ENCODE measurements at places on chromosomes 2 and 18. TPM values are rescaled to one million over a fixed set of nuclear protein-coding genes. Genes with fewer than 3 reads are reported as not detected.

GRCh38 chr2:17972991-17973390, 94.5 kb downstream of the KCNS3 start:
- no peak for DNase-seq

The SLC11A1 gene
- polyA plus RNA-seq: 89.9 TPM

DNA sequence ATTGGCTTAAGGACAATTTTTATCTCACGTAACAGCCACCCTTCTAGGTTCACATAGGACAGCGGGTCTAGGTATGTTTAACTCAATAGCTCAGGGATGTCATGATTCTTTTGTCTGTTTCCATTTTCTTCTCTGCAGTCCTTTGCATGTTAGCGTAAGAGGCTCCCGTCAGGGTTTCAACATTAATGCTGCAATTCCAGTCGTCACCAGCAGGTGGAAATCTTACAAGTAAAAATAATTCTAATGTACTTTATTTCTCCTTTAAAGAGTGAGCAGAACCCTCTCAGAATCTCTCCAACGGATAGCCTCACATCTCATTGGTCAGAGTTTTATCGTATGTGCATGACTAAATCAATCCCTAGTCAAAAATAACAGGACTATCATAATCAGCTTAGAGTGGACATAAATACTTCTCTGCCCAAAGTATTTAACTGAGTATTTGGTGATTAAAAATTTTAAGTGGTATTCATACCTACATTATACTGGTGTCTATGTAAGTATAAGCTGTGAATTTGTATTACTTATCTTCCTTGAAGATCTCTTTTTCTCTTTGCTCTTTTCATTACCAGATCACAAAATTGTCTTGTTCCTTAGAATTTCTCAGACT, 487.2 kb upstream of the GCFC2 start:
- DNase-seq: peak; percentile 74

GRCh38 chr2:2867397-2867979, 510.1 kb downstream of the EIPR1 start:
- no peak for DNase-seq

The ABCG5 gene
- 0.08 TPM for polyA plus RNA-seq

The CNDP1 gene
- polyA plus RNA-seq: 0.27 TPM

- no peak for DNase-seq
Measured at GRCh38 chr18:76483780-76484179, 11.3 kb downstream of the ZNF516 start.

DNA sequence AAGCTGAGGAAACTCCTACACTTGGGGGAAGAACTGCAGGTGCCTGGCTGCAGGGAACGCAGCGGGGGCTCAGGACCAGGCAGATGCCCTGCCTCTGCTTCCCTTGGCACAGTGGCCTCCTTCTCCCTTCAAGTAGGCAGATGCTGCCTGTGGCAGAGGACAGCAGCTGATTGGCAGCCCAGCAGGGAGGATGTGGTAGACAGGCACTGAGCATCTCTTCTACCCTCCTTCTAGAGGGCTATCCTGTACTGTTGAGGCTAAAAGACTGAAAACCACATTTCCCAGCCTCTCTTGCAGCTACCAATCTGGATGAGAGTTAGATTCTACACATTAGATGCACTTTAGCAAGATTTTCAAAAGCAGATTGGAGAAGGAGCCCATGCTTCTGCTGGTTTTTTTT, 105.7 kb downstream of the MSH2 start:
- DNase-seq: no peak

The TNFRSF11A gene
- polyA plus RNA-seq: 1.4 TPM

- DNase-seq: no peak
Measured at GRCh38 chr18:35619464-35619863, 37.9 kb downstream of the GALNT1 start.

GRCh38 chr2:29786361-29786760, 135.0 kb downstream of the ALK start:
- no peak for DNase-seq

GRCh38 chr2:1835581-1836201, 91.4 kb upstream of the PXDN start:
- no peak for DNase-seq

DNA sequence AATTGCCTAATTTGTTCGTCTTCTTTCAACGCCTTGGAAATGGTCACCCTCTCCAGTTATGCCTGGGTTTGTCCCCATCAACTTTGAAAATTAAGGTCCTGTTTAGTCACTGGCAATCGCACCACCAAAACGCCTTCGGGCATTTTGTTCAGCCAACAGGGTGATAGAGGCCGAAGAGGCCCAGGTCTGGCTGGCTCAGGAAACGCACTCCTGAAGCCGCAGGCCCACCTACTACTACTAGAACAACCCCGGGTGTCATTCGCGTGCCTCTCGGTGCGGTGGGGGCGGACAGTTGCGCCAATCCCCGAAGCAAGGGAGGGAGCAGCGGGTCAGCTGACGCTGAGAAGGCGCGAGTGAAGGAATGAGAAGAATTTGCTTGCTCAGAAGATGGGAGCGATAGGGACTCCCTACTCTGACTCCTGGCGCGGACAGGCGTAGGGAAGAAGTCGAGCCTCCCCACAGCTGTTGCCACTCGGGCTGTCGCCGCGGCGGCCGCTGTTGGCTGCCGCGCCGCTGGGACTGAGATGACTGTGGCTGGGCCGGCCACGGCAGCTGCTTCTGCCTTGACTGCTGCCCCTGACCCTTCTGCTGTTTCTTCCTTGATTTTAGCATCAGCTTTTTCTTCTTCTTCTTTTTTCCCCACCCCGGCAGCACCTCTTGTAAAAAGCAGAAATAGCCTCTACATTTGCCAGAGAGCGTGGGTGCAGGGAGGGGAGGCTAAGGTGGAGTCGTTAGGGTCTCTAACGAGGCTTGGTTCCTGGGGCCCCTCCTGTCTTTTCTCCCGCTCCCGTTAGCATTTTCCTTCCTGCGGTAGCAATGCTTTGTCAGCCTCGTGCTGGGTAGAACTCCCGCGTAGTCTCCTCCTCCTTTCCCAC, 387.6 kb downstream of the FIGN start:
- peak; percentile 87 for DNase-seq

- no peak for DNase-seq
Measured at GRCh38 chr2:23096906-23097602, 287.9 kb upstream of the KLHL29 start.

The GAL3ST2 gene
- not detected for polyA plus RNA-seq

The DES gene
- 283 TPM for polyA plus RNA-seq

The MRPL53 gene
- polyA plus RNA-seq: 129 TPM

DNA sequence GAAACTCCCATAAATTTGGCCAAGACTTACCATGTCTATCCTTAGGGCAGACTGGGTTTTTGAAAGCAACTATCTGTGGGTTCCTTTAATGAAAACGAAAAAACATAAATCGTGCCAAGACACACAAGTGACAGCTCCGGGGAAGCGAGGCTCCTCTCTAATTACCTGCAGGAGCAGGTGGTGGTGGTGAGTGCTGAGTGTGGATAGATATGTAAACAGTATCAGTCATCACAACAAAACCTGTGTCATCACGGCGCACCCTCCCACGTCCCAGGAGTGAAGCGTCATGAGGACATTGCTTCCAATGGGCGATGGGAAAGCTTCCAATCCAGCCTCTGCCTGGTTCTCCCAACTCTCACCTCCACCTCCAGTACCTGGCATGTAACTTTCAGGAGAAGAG, 31.3 kb downstream of the ACKR3 start:
- DNase-seq: no peak

DNA sequence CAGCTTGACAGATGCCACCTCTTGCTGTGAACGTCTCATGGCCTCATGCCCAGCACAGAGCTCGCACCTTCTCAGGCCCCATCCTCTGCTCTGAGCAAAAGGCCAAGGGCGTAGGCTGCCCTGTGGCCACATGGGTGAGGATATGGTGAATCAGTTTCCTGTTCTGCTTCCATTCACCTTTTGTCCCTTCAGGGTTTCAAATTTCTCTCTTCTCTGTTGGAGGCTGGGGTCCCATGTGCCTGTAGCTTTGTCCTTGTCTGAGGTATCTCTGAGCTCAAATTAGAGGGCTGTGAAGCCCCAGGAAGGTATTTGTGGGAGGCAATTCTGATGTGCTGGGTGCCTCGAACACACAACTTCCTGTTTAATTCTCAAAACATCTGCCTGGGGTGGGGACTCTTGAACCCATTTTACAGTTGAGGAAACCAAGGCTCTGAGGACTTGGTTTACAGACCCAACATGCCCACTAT, 29.0 kb downstream of the ZAP70 start:
- no peak for DNase-seq

DNA sequence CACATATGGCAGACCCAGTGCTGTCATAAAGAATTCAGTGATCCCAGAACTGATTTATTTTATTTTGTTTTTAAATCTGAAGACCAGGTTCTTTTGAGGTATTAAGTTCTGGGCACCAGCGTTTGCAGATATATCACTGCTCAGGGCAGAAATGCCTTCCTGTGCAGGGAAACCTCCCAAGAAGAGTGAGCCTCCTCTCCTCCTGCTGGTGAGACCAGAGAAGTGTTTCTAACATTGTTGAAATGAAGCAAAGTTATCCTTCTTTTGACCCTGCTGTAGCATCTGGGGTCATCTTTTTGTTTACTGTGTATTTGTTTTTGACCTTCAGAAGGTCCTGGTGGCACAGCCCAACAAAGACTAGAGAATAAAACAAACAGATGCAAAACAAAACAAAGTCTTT, 94.0 kb downstream of the AQP4 start:
- DNase-seq: peak; percentile 63

The MEIS1 gene
- polyA plus RNA-seq: 106 TPM

GRCh38 chr2:157592374-157592773, 36.3 kb downstream of the ACVR1C start:
- no peak for DNase-seq

- DNase-seq: peak; percentile 40
Measured at GRCh38 chr2:3594493-3595281, at the start of gene COLEC11. Gene COLEC11, plus strand, starts transcription at chr2:3595112. Its CDS starts 9,229 bp downstream, at chr2:3604341.

DNA sequence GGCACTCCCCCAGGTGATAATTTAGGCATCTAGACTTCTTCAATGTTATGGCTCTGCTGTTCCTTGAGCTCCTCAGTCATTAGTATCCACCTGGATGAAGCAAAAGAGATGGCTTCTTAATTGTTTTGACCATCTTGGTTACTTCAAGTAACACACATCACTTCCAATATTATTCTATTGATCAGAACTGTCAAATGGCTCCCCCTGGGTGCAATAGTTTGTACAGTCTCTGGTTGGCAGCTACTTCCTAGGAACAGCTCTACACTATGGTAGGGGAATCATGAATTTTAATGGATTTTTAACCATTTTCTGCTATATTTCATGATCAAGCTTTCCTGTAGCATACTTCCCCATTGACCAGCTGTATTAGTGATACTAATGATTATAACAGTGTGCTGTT, 157.0 kb downstream of the NYAP2 start:
- no peak for DNase-seq

GRCh38 chr2:229344151-229344551, 73.1 kb upstream of the PID1 start:
- DNase-seq: no peak

DNA sequence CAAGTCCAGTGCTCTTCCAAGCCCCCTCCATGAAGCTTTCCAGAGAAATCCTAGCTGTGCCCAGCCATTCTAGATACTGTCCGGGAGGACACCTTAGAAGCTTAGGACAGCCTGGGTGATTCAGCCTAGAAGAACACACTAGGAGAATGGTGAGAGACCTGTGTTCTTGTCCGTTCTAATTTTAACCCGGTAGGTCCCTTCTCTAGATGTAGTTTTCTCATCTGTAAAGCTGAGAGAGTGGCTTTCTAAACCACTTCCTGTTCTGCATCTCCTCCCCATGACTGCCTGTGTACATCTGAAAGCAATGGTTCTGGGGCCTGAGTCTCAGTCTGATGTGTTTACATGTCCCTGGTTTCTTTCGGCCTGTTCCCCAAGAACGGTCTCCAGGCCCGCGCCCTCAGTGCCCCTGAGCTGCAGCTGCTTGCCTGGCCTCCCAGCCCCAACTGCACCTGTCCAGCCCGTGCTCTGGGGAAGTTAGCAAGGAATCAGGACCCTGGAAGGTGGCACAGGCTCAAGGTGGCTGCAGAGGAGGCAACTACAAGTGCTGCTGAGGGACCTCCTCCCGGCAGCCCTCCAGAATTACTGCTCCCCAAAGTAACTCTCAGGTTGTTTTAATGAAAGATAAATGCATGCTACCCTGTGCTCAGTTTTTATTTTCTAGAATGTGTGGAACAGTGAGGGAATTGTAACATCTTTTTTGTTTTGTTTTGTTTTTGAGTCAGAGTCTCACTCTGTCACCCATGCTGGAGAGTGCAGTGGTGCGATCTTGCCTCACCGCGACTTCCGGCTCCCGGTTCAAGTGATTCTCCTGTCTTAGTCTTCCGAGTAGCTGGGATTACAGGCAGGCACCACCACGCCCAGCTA, 105.9 kb downstream of the LBH start:
- no peak for DNase-seq

The ERMN gene
- 0.40 TPM for polyA plus RNA-seq

The UBXN4 gene
- polyA plus RNA-seq: 51.5 TPM

The FAM110C gene
- polyA plus RNA-seq: 5.7 TPM

The EFHD1 gene
- polyA plus RNA-seq: 6.1 TPM

The ANKRD53 gene
- polyA plus RNA-seq: 5.1 TPM

- no peak for DNase-seq
Measured at GRCh38 chr2:226115832-226116200, 683.8 kb downstream of the IRS1 start.

The TLK1 gene
- 16.5 TPM for polyA plus RNA-seq

DNA sequence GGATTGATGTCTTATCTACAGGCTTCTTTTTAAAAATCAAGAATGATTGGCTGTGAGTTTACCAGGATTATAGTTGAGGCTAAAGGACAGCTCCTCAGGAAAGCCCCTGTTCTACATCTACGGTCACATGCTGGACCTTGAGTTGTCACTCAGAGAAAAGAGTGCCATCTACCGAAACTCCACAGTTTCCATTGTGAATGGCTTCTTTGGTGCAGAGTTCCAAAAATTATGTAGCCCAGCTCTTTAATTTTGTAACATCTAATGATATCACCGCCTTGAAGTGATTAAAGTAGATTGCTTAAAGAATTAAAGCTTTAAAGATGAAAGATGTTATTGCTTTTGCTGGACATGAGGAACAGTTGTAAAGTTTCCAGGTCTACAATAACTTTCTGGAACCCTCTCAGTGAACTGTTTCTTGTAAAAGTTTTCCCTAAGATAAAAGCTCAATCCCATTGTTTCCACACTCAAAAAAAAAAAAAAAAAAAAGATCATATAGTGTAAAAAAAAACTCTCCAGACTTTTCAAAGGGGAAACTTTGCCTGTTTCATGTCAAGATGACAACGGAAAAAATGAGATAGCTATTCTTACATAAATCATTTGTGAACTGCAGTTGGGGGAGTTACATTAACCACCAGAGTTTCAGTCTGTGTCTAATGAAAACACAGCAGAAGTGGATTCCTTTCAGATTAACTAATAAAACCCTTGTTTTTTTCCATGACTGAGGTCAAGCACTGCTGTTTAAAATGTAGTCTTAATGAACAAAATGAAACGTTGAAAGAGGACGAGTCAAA, 4.3 kb downstream of the COL3A1 start:
- DNase-seq: peak; percentile 14

The ERBB4 gene
- polyA plus RNA-seq: 0.17 TPM

GRCh38 chr2:128069769-128070168, 21.2 kb upstream of the UGGT1 start:
- peak; percentile 42 for DNase-seq

GRCh38 chr18:79818631-79819030, 20.9 kb downstream of the KCNG2 start:
- no peak for DNase-seq

DNA sequence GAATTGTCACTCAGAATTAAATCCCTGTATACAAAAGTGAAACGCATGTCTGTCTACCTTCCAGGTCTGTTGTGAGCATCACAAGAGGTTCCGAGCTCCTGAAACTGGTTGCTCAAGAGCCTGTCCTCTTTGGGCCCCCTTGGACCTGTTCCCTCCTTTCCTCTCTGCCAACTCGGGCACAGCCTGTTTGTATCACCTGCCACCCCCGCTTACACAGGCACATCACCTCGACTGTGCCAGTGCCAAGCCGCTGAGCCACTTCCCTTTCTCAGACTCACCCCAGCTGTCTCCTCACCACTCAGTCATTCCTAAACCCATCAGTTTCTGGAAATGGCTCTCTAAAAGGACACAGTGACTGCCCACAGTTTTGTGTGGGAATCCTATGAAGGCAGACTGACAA, 3.1 kb downstream of the EFR3B start:
- no peak for DNase-seq
